ENCODE measurements at places on chromosomes 2 and 18.

- DNase-seq = no peak
These were observed 66.0 kb upstream of the ASAP2 start for GRCh38 chr2:9140645-9141044.

DNA sequence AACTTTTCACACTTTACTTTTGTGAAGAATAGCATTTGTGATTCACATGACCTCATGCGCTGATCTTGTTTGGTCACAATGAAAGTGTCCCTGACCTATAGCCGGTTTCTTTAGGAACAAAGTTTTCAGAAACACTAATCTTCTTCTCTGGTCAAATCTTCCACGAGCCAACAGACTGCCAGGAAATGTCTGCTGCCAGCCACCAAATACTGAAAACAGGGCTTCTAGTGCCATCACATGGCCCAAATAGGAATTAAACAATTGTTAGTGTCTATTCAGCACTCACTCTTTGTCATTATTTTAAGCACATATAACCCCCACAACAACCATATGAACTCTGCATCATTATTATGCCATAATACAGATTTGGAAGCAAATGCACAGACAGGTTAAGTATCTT is 286.5 kb upstream of the SYT4 start:
- no peak for DNase-seq

DNA sequence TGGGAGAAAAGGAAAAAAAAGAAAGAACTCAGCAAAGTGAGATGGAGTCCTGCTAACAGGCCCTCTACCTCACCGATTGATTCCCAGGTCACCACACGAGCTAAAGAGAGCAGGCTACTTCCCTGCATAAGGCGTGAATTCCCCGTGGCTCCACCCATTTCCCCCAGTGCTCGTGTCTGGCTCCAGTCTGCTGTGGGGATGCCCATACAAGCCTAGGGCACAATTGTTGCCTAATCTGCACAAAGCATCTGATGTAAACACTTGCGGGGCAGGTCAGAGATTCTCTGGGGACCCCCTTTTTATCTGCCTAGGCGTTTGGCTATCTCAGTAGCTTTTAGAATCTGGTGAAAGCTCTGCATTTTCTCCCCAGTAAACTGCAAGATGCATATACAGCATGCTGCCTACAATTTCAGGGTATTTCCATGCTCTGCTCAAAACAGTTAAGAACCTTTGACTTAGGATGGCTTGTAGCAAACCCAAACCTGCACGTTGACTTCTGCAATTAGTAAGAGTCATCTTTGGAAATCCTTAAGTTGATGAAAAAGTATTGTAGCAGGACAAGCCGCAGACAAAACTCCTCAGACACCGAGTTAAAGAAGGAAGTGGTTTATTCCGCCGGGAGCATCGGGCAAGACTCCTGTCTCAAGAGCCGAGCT is 34.8 kb downstream of the MYO3B start:
- peak; percentile 17 for DNase-seq

DNA sequence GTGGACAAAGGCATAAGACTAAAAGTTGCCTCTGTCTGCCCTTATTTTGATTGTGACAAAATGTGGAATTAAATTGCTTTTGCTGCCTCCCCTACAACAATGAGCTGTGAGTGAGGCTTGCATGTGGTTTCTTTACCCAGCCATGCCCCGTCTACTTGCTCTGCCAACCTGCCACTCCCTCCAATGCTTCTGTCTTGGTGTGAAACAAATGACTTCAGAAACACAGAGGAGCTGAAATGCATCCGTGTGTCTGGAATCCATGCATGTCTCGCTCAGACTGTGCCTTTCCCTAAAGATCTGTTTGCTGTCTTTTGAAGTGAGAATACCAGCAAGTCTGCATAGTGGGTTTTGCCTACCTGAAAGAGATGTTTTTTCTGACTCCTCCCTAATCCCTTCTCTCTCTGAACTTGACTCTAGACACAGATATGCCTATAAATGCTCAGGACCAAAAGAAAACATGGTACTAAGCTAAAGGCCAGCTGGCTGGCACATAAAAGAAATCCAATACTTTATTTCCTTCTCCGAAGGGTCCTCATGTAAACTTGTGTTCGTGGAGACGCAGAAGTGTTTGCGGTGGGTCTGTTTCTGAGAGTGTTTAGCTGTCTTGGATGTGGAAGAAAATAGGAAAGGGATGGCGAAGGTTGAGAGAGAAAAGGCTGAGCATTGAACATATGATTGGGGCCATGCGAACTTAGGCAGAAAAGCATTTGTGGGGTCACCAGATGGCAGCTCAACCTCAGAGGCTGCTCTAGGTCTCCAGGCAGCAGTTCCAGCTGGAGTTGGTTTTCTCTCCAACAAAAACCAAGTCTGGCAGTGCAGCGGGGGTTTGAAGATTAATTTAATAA is 120.5 kb downstream of the CCBE1 start:
- DNase-seq = no peak

GRCh38 chr2:16763493-16763899 is 97.9 kb upstream of the CYRIA start:
- DNase-seq = peak; percentile 76

GRCh38 chr2:80303006-80303908 is 1.3 kb downstream of the LRRTM1 start:
- no peak for DNase-seq

GRCh38 chr2:819601-820000 is 131.0 kb upstream of the SNTG2 start:
- DNase-seq = no peak

- peak; percentile 32 for DNase-seq
These were observed 124.7 kb downstream of the CABLES1 start for GRCh38 chr18:23259701-23260681.

DNA sequence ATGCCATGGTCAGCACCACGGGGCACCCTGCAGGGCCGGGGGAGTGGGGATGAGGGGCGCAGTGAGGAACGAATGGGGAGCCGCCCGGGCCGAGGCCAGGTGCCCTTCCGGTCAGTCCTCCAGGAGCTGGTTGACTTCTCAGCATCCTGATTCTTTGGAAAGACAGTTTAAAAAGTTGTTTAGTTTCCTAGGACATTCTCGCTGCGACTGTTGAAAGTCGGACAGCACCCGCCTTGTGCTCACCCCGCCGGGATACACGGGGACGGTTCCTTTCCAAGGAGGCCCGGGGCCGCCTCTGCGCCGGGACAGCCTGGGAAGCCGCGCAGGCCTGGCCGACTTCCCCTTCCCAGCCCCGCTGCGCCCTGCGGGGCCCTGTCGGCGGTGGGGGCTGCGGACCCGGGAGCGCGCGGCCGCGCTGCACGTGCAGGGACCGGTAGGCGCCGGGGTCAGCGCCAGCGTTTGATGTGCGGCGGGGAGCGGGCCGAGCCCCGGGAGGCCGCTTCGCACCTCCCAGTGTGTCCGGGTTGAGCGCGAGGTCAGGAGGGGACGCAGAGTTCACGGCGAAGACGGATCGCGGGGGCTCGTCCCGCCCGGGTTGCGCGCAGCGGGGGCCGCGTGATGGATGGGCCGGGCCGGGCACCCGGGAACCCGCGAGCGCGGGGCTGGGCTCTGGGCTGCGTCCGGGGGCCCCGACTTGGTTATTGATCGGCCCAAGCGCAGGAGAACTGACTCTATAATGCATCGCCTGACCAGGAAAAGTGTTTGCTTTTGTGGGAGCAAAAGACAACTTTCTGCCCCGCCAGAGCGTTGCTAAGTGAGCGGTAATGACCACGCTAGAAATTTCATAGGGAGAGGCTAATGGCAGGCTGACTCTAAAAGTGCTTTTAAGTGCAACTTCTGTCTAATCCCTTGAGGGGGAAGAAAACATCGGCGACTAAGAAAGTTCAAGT is 28.0 kb upstream of the SMIM21 start:
- DNase-seq = peak; percentile 2

- DNase-seq = no peak
These were observed 34.3 kb downstream of the MRPL44 start for GRCh38 chr2:223991611-223992010.

DNA sequence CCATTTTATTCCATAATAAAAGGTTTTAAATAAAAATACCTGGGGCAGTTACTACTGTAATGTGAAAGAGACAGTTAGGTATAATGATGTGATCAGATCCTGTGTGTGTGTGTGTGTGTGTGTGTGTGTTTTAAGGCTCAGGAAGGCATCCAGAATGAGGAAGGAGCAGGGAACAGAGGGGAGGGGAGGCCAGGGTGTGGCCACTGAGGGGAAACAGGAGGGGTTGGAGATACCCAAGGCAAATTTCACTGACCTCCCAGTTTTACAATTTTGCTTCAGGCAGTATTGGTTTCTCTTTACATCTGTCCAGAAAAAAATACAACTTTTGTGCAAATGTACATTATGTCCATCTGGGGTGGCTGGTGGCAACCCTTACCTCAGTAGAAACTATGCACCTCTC is 163.5 kb upstream of the FBXO11 start:
- peak; percentile 32 for DNase-seq

DNA sequence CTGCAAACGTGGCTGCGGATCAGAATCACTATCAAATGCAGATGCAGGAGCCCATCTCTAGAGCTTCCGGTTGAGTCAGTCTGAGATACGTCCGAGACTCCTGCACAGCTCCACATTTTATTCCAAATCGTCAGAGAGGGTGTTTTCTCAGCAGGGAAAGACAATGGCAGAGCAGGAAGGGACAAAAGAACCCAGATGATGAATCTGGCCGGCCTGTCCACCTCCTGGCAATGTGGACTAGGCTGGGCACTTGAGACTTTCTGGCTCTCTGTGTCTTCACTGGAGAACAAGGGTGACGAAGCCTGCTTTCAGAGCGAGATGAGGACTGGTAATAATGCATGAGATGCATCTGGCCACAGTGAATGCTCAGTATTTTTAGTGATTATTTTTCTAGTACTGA is 255.9 kb upstream of the MYT1L start:
- DNase-seq = no peak

GRCh38 chr2:169978402-169979017 is 151.3 kb downstream of the UBR3 start:
- DNase-seq = no peak

GRCh38 chr2:106316915-106317314 is 122.8 kb upstream of the UXS1 start:
- DNase-seq = no peak

GRCh38 chr18:79420033-79420745 is 24.5 kb downstream of the NFATC1 start:
- DNase-seq = no peak

- DNase-seq = no peak
These were observed 14.8 kb downstream of the COL5A2 start for GRCh38 chr2:189164746-189165145.

- DNase-seq = no peak
These were observed 266.0 kb downstream of the SH3BP4 start for GRCh38 chr2:235217846-235218245.

- no peak for DNase-seq
These were observed 68.7 kb downstream of the ASB1 start for GRCh38 chr2:238495422-238495821.

GRCh38 chr18:75307530-75307929 is 96.9 kb downstream of the TSHZ1 start:
- peak; percentile 87 for DNase-seq

DNA sequence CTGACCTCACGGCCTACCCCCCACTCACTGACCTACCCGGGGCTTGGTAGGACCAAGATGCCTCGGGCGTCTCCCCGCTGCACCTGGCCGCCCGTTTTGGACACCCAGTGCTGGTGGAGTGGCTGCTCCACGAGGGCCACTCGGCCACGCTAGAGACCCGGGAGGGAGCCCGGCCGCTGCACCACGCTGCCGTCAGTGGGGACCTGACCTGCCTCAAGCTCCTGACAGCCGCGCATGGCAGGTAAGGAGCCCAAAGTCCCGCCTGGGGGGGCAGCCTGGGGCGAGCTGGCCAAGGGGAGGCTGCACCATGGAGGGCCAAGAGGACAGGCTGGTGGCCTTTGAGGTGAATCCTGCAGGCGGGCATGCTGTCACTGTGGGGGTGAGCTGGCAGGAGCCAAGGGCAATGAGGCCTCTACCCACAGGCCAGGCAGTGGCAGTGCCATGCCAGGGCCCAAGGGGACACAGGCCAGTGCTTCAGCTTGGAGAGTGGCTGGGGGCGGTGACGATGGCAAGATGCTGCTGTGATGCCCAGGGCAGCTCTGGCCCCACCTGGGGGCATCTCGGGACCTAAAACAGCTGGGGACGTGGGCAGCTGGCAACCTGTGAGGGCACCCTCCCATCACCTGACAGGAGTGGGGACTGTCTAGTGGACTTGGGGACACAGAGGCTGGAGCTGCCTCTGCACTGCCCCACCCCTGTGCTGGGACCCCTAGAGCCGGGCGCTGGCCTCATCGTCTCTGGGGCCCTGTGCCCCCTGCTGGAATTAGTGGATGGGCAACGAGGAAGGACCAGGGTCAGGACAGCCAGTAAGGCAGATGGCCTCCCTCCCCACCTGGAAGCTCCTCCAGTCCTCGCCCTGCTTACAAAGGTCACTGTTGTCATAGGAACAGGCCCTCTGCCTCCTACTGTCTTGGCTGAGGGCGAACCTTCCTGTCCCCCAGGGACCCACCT is 2.0 kb downstream of the ESPNL start:
- DNase-seq = no peak

- peak; percentile 96 for DNase-seq
These were observed 36.4 kb upstream of the ZBTB7C start for GRCh38 chr18:48445540-48445939.

DNA sequence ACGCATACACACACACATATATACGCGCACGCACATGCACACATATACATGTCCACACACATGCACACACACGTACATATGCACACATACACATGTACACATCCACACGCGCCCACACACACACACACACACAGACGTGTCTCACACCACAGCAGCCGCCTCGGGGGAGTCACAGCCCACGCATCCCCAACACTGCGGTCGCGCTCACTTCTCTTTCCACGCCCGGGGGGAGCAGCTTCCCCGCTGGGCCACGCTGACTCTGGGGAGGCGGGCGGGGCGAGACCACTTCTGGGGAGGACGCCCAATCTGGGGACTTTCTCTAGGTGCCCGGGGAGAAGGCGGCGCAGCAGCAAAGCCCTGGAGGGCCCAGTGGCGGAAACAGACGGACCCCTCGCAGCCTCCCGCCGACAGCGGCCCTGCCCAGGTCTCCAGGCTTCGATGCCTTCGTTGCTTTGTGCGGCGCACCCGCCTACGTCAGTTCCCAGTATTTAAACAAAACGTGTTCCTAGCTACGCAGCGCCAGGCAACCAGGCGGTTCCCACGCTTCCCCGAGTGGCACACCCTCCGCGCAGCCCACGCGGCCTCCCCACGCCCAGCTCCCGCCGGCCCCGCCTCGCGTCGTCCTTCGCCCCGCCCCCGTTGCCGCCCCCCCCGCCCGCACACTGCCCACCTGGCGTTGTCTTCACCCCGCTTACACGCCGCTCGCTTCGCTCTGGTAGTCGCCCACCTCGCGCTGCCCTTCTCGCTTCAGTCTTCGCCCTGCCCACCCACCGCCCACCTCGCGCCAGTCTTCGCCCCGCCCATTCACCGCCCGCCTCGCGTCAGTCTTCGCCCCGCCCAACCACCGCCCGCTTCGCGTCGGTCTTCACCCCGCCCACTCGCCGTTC is 810 bp upstream of the RBFA start:
- DNase-seq = peak; percentile 87

- no peak for DNase-seq
These were observed at the start of gene SLC9A2 for GRCh38 chr2:102619414-102620319. TSS of gene SLC9A2 (plus strand) at chr2:102619553. CDS start at chr2:102619849, 296 bp downstream.

GRCh38 chr2:72572501-72572900 is 253.3 kb downstream of the EXOC6B start:
- DNase-seq = no peak

GRCh38 chr2:9769171-9770005 is 73.9 kb upstream of the TAF1B start:
- DNase-seq = no peak
